Esophagus squamous epithelium (tissue), 5 donors: ENCODE measurements at places on chromosomes 1 and 21. TPM values are rescaled to one million over a fixed set of nuclear protein-coding genes. Genes with fewer than 3 reads are reported as not detected.

DNA sequence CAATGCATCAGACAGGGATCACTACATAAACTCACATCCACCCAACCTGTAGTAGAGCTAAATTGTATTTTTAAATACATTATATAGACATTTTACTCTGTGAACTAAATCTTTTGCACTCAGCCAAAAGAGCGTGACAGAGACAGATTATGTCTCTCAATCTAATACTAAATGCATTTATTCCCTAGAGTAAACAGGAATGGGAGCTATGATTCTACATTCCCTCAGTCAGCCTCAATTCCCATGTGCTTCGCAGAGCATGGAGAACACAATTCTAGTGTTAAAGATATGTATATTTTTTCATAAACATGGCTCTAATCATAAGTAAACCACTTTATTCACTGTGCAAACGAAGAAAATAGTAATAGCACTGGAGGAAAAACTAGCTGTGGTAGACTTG is 16.5 kb downstream of the PIGK start:
- no peak for DNase-seq

DNA sequence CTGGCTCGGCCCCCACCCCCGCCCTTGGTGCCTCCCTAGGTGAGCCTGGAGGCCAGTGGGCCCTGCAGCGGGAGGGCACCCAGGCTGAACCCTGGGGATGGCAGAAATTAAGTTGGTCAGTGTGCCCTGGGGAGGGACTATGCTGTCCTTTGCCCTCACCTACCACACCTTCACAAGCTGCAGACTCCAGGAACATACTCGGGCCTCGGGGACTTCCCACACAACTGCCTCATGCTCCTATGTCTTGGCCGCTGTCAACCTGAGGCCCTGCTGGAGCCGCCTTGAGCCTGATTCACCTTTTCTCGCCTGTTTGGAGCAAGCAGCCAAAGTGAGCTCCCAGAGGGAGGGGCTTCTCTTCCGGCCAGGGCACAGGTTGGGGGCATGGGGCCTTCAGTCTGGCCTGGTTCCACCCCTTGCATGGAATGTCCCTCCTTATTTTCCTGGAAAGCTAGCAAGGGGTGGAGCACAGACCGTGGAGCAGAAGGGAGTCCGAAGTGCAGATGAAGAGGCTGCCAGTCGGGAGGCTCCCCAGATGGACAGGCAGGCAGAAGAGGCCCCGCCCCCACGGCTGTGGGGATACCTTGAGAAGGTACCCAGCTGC is 24.7 kb downstream of the KNCN start:
- DNase-seq = no peak

Gene CBR3
- total RNA-seq = 114 TPM

Gene C4BPA
- total RNA-seq = not detected

Gene ASB17
- not detected for total RNA-seq

- no peak for DNase-seq
Measured at GRCh38 chr1:162823771-162824525, 33.4 kb downstream of the HSD17B7 start.

Gene CFAP57
- not detected for total RNA-seq

DNA sequence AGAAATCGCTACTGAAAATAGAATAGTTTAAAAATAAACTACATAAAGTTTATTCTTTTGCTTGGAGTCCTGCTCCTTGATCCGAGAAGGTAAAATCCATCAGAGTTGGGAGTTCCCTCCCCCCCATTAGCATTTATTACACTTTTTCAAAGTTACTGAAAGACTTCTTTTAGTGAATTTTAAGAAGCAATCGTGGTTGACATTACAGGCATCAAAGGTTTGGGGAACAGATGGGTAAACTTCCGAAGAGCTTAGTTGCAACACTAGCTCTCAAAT is 31.0 kb upstream of the NFIA start:
- DNase-seq = no peak

DNA sequence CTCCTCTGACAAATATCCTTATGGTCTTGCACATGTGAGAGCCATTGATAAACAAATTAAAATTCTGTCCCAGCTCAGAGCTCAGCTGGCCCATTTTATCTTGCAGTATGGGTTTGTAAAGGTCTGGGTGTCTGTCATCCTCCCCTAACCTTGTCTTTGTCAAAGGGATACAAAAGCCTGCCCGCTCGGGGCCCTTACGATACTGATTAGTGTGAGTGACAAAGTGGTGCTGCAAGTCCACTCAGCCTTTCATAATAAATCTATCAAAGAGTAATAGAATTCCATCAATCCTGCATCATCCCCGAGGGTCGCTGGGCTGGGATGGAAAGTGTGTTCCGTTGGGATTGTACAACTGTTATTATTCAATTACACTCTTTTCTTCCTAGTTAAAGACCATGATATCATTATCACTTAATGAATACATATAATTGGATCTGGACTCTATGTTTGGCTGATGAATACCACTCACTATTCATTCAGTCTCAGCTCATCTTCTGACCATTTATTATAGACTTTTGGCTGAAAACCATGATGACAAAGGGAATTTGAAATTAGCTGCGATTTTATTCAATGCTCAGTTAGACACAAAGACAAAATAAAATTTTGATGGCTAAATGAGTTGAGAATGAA is 122.5 kb upstream of the FOXD3 start:
- DNase-seq = no peak

GRCh38 chr1:43947061-43947873 is 517 bp downstream of the IPO13 start:
- DNase-seq = peak; percentile 67

DNA sequence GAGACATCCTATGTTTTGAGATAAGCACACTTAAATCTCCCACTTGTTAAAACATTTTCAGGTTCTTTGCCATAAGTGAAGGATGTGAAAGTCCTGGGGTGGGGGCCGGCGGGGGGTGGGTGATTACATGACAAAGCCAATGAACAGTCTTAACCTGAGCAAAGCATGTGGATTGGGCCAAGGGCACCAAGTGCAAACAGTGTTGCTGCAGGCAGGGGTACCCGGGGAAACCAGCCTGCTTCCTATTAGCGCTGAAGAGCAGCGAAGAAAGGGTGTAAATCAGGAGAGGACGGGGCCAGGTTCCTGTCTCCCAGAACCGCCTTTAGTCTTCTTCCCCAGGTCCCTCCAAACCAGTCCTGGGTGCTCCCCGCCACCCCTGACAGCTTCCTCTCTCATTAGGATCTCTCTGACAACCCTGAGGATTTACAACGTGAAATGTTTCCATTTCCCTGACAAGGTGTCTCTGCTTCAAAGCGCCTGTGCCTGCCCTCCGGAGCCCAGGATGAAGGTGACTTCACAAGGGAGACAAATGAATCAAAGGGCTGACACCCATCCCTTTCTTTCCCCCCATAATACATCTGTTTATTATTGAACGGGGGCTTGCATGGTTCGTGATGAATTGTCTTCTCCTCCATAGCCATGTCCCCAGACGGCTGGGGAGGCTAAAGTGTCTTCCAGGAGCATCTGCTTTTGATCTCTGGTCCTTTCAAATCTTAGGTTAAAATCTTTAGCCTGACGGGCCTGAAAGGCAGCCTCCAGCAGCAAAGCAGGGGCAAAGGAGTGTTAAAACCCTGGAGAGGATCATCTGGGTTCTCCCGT is 109.5 kb downstream of the TRABD2B start:
- DNase-seq = no peak

- no peak for DNase-seq
Measured at GRCh38 chr1:167173516-167174184, 47.0 kb upstream of the POU2F1 start.

Gene DLGAP3
- total RNA-seq = 0.19 TPM
